ENCODE measurements at places on chromosomes 4 and X.
A peak's percentile ranks its signal among the peaks of the same experiment; 100 is the strongest.

- no peak for DNase-seq
Measured at GRCh38 chr4:163991298-163991865, 496.9 kb downstream of the TMA16 start.

DNA sequence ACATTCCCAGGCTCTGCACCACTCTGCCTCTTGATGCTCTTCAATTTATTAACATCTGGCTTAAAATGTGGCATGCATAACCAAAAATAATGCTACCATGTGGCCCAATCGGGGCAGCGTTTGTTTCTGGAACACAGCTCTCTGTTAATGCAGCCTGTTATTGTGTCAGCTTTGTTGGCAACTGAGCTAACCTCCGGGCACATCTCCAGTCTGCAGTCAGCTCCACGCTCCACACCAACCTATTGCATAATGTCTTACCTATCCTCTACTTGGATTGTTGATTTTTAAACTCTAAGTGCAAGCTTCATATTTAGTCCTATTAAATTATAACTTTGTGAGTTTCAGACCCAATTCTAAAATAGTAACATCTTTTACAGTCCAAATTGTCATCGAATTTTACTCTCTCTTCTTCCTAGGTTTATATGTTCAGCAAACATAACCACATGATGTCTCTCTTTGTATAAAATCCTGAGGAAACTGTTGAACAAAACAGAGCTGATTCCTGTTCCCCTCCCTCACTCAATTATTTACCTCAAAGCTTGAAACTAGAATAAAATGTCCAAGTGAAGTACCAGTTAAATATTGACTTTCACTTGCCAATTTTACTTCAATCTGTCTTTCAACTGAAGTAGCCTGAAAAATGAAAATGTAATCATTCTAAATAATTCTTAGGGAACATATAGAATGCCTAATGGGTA is 92.2 kb upstream of the RAPGEF2 start:
- no peak for DNase-seq

- DNase-seq: no peak
Measured at GRCh38 chr4:162610116-162610515, 446.3 kb upstream of the FSTL5 start.

DNA sequence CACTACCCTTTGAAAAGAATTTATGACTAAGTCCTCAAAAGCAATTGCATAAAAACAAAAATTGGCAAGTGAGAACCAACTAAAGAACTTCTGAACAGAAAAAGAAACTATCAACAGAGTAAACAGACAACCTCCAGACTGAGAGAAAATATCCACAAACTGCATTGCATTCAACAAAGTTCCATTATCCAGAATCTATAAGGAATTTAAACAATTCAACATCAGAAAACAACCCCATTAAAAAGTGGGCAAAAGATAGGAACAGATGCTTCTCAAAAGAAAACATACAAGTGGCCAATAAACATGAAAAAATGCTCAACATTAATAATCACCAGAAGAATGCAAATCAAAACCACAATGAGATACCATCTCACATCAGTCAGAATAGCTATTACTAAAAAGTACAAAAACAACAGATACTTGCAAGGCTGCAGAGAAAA is 130.2 kb downstream of the GASK1B start:
- DNase-seq: no peak

- no peak for DNase-seq
Measured at GRCh38 chr4:172947594-172947993, 221.0 kb upstream of the GALNT7 start.

DNA sequence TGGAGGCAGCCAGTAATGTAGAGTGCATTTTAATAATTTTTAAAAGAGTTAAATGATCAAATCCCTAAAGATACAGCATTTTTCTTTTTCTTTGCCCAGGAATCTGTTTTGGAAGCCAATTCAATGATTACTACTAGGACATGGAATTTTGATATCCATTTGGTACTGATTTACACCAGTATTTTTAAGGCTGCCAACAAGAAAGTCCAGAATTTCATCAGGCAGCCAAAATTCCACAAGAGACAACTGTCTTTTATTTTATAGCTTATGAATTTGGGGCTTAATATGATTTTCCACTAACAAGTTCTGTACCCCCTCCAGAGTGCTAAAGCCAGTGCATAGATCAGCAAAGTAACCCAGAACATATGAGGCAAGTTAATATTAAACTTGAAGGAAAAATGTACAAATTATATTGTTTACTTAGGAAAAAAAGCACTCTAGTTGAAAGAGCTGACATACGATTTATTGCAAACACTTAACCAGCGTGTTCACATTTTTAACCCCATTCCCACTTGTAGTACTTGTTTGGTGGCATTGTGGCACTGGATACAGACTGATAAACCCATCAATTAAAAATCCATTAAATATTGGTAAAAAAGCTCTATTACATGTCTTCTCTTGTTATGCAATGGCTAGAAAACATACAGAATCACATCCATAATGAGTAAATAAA is 259.7 kb downstream of the DCHS2 start:
- DNase-seq: no peak

GRCh38 chr4:101259876-101260275 is 87.5 kb downstream of the PPP3CA start:
- no peak for DNase-seq

DNA sequence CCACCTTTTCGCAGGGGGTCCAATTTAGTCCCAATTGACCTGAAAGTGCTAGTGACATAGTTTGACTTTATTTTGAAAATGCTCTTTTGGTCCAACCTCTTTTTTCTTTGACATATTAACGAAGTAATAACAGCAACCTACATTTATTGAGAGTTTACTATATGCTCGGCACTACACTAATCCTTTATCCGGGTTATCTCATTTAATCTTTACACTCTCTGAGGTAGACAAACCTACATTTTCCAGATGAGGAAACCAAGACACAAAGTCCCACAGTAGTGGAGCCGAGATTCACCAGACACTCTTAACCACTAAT is 307 bp upstream of the ATRX start:
- no peak for DNase-seq

- no peak for DNase-seq
Measured at GRCh38 chr4:137627739-137628460, 95.6 kb upstream of the PCDH18 start.

DNA sequence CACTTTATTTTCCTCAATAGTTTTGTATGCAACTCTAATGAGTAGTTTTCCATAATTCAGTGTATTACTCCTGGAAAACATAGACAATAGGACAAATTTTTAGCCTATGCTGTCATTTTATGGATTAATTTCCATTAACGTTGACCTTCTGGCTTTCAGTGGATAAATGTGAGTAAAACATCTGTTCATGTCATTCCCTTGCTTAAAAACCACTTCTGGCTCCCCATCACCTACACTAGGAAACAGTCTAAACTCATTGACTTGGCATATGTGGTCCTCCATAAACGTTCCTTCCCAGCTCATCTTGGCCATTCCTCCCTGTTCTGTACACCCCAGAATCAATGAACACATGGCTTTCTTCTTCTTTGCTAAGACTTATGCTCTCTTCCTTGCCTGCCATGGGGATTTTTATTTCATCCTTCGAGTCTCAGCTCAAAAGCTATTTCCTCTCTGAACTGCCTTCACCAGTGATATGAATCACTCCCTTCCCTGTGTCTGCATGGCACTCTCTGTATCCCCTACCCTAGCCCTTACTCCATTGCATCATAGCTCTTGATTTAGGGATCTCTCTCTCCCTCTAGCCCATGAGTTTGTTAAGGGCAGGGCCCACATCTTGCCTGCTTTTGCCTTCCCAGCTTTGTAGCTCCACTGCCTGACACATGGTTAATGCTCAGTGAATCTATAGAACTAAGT is 34.8 kb downstream of the DOCK11 start:
- DNase-seq: peak; percentile 46

DNA sequence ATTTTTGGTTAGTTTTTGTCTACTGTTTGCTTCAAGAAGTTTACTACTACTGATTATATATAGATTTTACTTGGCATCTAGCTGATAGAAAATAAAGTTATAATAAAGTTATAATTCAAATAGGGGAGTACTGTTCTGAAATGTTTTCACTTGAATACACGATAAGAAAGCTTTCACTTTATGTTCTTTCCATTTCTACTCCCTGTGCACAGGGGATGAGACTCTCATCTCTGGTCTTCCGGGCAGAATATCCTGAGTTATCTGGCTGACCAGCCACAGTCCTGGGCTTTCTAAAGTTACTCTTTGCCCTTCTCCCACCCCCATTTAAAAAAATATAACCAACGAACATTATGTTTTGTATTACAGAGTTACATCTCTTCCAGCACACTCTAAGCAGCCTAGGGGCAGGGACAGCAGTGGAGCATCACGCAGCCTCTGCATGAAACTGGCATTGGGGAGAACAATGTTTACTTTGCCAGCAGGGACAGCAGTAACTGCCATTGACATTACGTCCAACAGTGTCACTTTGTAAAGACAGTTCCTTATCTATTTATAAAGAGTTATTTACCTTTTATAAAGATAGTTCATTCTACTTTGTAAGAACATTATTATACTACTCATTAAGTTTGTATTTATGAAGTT is 64.3 kb downstream of the METTL14 start:
- DNase-seq: no peak

DNA sequence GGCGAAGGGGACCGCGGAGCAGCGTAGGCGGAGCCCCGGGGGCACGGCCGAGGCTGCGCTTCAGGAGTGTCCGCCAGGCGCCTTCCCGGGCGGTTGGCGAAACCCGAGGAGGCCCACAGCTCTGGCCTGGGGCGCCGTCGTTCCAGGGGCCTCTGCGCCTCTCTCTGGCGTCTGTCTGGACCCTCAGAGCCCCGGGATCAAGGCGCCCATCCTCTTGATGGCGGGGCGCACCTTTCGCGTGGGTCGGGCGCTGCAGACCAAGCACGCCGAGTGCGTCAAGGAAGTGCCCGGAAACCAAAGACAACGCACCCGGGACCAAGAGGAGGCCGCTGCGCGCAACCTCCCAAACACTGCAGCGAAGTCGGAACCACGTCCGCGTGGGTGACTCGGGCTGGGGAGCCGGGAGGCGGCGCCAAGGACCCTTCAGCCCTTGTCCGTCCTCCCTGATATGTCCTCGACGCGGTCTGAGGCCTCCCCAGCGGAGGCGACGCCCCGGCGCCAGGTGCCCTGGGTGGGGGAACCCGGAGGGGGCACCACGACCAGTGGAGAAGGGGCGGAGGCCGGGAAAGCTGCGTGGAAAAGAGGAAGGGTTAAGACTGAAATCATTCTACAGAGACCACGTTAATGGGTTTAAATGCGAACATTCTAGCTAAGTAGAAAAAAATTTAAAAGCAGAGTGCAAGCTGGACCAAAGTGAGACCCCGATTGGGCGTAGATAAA is 9.9 kb downstream of the HMX1 start:
- no peak for DNase-seq

GRCh38 chr4:11710453-11711093 is 281.9 kb upstream of the HS3ST1 start:
- no peak for DNase-seq

DNA sequence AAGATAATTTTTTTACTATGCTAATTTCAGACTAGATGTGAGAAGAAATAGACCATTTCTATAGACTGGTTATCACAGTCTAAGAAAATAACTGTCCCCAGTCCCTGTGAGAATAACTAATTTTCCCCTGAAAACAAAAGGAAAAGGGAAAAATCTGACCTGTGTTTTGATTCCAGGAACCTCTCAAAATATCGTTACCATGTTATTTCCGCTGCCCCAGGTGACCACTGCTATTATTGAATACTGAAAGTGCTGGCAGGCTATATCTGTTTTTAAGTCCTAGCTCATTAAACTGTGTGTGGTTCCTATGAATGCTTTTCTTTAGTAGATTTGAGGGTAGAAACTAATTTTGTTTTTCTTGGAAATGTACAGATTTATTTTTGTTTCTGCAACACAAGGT is 83.6 kb downstream of the GAB1 start:
- no peak for DNase-seq

DNA sequence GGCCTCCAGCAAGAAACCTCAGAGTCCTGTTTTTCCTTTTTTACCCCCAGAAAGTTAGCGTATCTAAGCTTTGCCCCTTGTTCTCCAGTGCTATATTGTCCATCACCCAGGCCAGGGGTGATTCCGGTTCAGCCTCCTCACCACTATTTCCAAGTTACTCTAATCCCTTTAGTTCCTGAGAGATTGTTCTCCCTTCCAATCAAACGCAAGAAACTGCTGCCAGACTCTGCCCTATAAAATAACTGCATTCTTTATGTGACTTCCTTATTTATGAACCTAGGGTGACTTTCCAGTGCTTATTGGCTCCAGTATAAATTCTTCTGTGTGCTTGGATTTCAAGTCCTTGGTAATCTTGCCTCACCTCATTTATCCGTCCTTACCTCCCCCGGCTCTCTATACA is 65.7 kb downstream of the CLCN5 start:
- no peak for DNase-seq

GRCh38 chrX:134713618-134714107 is 55.4 kb upstream of the PLAC1 start:
- no peak for DNase-seq

DNA sequence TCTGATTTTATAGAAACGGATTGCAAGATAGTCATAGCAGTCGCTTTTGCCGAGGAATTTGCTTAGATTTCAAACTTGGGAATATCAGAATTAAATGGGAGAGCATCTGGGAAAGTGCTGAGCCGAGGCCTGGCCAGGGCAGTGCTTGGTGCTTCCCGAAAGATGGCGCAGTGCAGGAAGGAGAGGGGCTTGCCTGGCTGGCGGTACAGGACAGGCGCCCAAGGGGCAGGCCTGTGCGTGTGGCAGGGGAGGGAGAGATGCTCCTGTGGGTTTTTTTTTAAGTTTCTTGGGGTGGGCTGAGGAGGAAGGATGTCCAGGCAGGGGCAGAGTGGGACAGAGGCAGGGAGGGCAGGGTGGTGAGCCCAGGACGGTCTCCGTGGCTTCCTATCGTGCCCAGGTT is 241.1 kb downstream of the AFAP1 start:
- no peak for DNase-seq

DNA sequence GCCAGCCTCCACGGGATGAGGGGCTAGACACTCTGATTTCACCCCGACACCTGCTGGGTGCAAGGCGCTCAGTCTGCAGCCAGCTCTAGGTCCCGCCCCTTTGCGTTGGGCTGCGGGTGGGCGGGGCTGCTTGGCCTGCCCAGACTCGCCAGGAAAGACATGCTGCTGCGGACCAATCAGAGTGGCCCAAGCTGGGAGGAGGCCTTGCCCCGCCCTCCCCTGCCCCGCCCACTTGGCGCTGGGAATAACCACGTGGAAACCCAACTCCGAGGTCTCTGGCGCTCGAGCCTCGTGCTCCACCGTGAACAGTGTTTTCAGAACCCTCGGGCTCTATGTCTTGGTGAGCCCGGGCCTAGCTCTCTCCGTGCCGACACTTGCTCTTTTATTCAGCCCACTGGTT is 5.3 kb upstream of the VMA21 start:
- DNase-seq: no peak

GRCh38 chr4:43853565-43854264 is 594.9 kb downstream of the KCTD8 start:
- DNase-seq: no peak

GRCh38 chrX:78104447-78105176 is 564 bp downstream of the PGK1 start:
- no peak for DNase-seq
